ENCODE measurements at places on chromosomes 5 and 9.

DNA sequence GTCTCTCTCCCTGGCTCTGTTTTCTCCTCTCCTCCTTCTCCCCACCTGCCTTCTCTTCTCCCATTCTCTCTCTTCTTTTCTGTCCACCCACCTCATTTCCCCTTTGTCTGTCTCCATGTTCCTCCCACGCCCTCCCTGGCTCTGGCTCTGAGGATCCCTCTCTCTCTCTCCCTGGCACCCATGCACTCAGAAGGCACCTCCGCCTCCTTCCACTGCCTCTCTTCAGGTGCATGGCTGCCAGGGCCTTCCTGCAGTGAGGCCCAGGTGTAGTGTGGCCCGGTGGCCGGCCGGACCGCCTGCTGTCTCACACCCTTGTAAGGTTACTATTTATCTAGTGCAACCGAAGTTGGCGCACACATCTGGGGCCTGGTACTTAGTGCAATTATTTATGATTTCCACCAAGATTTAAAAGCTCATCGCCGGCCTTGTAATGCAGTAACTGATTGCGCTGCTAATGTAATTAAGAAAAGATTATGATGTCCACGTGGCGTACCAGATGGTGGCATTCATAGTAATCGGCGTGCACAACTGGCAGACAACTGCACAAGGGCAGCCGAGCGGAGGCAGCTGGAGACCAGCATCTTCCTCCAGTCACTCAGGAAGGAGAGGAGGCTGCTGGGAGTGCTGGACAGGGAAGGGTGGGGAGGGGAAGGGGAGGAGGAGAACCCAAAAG, 50.4 kb upstream of the MVB12B start:
- DNase-seq = no peak

GRCh38 chr5:87282269-87282668, 14.6 kb downstream of the RASA1 start:
- no peak for DNase-seq

- DNase-seq = no peak
Measured at GRCh38 chr5:91373600-91373999, 9.5 kb downstream of the ARRDC3 start.

DNA sequence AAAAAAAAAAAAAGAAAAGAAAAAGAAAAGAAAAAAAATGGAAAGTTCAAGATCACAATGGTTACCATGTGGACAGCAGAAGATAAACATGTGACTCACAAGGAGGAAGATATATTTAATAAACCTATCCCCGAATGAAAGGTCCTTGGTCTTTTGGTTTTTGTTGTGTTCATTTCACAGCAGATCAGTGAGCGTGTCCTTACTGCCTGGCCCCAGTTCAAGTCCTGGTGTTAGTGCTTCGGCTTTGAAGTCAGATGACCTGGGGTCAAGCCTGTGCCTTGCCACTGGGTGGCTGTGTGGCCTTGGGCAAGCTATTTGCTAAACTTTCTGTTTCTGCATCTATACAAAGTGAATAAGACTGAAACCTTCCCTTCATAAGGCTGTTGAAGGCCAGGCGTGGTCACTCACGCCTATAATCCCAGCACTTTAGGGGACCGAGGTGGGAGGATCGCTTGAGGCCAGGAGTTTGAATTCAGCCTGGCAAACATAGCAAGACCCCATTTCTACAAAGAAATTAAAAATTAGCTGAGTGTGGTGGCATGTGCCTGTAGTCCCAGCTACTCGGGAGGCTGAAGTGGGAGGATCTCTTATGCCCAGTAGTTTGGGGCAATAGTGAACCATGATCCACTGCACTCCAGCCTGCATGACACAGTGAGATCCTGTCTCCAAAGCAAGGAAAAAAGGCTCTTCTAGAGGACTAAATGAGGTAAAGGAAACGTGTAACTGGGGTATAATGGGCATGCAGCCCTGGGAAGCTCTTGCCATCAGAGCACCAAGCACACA, 94.5 kb upstream of the SPATA31D4 start:
- no peak for DNase-seq

DNA sequence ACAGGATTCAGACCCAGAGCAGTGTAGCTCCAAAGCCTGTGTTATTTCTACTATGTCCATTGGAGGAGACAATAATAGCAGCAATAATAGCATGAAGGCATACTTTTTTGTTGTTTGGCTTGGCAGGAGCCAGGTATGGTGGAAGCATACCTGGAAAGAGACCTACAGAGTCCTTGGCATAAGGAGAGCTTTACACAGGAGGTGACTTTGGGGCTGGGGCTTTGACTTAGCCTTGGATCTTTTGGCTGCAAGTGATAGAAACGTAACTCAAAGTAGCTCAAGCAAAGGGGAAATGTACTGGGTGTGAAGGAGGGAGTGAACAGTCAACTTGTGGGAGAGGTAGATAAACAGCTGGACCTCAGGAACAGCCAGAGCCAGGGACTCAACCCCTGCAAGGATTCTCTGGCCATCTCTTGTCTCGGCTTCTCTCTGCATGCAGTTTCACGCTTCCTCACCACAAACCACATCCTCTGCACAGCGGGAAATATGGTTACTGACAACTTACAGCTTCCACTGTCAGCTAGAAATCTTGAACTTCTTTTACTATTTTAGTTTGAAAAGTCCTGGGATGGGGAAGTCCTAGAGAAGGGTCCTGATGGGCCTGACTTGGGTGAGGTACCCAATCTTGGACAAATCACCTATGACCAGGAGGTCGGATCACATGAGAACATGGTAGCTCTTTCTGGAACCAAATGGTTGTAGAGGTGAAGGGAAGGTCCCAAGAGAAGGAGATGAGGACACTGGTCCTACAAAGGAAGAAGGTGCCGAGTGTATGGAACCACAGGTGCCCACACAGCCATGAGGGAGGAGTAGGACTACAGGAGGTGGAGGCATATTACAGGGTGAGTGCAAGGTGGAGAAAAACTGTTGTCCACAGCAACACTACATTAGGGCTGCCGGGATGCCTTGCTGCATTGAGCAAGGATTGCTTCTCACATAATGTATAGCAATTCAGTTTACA, 47.0 kb upstream of the TGFBR1 start:
- no peak for DNase-seq
